Eye (tissue), 1 donor: ENCODE measurements at places on chromosomes 2 and 18.

GRCh38 chr2:53516650-53517049, 251.0 kb upstream of the CHAC2 start:
- no peak for DNase-seq

GRCh38 chr2:118937817-118938216, 4.2 kb upstream of the MARCO start:
- no peak for DNase-seq

DNA sequence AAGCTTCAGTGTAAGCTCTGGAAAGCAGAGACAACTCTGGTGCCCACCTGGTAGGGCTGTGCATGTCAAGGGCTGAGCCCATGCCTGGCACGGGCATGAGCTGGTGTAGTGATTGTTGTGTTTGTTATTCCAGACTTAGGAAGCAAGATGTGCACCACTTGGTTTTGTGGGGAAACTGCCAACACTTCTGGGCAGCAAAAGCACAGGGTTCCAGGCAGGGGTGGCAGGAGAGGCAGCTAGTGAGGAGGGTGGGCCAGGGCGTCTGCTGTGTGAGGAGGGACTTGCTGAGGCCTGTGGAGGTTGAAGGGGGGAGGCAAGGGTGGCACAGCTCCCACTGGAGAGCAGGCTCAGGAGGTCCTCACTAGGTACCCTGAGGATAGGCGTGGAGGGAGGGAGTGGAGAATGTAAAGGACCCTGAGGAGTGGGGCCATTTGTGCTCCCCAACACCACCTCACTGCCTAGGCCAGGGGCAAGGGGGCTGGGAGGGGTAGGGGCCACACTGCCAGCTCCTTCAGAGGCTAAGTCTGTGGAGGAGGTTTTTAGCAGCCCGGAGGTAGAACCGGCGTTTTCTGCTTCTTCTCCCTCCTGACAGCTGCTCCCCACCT, 104.0 kb upstream of the POU3F3 start:
- no peak for DNase-seq

- peak; percentile 48 for DNase-seq
Measured at GRCh38 chr2:44291281-44292248, 16.3 kb downstream of the SLC3A1 start.

DNA sequence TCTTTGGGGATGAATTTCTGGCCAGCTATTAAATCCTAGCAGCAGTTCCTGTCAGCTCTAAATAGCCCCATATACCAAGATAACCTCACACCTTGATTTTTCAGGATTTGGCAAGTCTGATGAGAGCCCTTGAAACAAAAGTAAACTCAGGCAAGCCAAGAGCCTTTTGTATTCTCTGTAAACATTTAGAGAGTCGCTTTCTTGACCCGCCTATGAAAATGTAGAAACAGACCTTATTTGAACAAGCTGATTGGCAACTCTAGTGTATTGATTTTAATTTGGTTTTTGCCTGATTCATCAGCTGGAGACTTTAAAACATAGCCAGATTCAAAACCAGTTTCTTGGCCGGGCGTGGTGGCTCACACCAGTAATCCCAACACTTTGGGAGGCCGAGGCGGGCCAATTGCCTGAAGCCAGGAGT, 43.4 kb downstream of the CABLES1 start:
- DNase-seq, result no peak
